Stimulated activated CD8-positive, alpha-beta memory T cell treated with anti-CD3 and anti-CD28 coated beads, Interleukin-4, amount 100 ng/mL, for 24 hours (primary cell): ENCODE measurements at places on chromosomes 13 and 19.

- no peak for DNase-seq
Observed at GRCh38 chr19:4258181-4258580, 11.3 kb downstream of the YJU2 start.

DNA sequence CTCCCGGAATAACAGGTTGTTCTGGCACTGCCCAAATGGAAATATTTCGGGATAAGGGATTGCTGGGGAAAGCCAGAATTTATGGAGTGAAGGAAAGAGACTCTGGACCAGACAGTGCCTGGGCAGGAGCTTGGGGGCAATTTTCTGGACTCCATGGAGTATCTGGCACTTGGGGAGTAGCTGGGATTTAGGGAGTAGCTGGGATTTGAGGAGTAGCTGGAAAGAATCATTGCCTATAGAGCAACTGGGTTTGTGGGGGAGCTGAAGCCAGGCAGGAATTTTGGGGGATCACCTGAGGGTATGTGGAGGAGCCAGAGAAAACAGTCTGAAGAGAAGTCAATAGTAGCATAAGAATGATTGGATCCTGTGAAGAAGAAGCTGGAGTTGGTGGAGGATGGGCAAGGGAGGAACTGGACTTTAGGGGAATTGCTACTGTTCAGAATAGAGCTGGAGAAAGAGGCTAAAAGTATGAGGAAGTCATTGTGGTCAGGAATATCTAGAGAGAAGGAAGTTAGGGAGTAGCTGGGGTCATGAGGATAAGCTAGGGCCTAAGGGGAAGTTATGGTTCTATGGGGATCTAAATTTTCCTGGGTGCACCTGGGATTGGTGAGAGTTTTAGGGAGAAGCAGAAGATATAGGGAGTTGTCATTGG is 14.8 kb downstream of the FSD1 start:
- no peak for DNase-seq

- no peak for DNase-seq
Observed at GRCh38 chr19:41707502-41707812, 969 bp upstream of the CEACAM5 start.

- DNase-seq: no peak
Observed at GRCh38 chr19:16561382-16561781, 10.8 kb downstream of the SLC35E1 start.

GRCh38 chr13:97261254-97262005 is 39.3 kb downstream of the MBNL2 start:
- DNase-seq: no peak

DNA sequence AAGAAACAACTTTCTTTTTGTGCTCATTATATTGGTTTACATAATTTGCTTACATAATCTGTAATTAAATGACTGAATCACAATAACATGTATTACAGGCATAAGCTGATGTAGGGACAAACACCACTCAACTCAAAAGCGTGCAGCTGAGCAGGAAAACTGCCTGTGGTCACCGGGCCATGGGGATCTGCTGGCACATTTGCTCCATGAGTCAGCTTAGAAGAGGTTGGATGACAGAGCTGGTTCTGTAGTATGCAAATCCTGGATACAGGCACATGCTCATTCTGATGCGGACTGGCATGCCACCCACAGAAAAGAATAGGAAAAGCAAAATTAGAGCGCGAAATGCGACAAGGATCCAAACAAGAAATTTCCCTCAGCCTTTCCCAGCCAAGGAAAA is 128.6 kb downstream of the USP12 start:
- DNase-seq: no peak

- no peak for DNase-seq
Observed at GRCh38 chr19:13969897-13970296, 17.6 kb downstream of the DCAF15 start.

DNA sequence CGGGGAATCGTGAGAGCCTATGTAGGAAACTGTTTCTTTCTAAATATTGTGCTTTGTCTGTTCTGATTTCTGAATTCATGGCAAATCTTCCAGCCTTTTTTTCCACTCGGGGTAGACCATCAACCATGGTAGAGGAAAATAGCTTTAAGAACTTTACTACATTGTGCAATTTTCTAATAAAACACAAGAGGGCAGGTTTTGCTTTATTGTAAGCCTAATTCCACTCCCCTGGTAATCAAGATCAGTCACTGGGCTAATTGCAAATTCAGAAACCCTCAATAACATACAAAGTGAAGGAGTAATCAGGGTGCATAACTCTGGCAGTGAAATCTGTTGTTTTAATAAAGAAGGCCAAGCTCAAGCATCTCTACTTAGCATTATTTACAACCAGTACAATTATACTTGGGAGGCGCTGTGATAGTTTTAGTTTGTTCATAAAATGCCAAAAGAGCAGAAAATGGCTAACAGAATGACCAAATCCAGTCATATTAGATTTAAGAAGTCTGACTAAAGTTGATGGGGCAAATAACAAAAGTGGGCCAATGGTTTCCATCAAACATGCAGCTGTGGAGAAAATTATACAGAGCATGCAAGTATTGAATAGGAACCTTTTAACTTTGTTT is 43.8 kb downstream of the DCT start:
- DNase-seq: no peak

DNA sequence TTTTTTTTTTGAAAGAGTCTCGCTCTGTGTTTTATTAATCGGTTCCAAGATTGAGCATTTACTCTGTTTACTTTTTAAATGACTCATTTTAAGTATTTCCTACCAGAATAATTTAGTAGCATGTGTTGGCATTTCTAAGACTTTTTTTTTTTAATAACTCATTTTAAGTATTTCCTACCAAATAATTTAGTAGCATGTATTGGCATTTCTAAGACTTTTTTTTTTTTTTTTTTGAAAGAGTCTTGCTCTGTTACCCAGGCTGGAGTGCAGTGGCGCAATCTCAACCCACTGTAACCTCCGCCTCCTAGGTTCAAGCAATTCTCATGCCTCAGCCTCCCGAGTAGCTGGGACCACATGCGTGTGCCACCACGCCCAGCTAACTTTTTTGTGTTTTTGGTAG is 13.1 kb downstream of the SETDB2 start:
- DNase-seq: no peak
